ENCODE measurements at places on chromosomes 3 and 15.
A peak's percentile ranks its signal among the peaks of the same experiment; 100 is the strongest.

DNA sequence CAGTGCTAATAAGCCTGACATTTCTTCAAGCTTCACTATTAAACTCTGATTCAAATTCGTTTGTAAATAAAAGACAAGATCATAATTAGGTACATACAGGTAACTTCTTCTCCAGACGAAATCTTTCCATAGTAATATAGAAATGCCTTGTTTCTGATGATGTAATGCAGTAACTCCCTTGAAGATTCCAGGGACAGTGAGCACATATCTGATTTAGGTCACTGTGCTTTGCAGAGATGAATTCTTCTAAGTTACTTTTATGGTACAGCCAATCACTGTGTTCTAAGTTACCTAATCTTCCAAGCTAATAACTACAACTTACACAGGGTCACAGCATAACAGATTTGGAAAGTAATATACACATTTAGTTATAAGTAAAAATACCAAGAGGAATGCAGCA lies 27.6 kb downstream of the SLC4A7 start:
- no peak for DNase-seq

- DNase-seq = no peak
Observed at GRCh38 chr15:80835336-80835735, 56.2 kb downstream of the CEMIP start.

DNA sequence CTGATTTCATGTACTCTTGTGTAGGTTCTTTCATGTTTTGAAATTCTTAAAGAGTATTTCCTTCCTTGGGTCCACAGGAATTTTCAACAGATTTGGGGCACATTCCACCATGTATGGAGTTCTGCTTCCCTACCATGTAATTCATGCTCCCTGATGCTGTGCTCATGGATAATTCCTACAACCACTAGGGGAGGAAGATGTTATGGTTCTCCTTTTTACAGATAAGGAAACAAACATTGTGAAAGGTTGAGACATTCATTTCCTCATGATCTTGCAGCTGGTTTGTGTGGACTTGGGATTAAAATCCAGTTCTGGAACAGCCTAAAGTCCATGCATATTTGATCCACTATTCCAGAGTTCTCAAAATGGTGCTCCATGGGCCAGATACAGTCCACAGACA lies 174.9 kb upstream of the FRMD4B start:
- DNase-seq = no peak

GRCh38 chr3:180828723-180829408 lies 83.6 kb upstream of the FXR1 start:
- DNase-seq = no peak

DNA sequence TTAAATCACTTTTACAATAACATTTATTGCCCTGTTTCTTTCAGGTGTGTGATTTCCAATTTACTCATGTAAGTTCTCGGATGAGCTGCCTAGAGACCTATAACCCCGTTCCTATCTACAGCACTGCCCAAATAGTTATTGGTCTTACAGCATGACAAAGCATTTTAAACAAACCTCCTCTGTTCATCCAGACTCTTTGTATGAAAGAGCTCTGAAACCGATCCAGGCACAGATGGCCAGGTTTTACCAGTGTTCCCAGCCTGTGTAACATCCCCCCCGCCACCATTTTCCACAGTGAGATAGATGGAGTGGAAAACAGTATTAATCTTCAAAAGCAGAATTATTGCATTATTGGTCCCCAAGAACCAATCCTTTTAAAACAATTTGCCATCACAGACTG lies 59.0 kb upstream of the SPTSSB start:
- no peak for DNase-seq

GRCh38 chr15:51368751-51369450 lies 27.4 kb downstream of the GLDN start:
- DNase-seq = no peak

- no peak for DNase-seq
Observed at GRCh38 chr3:164416491-164417222, 661.6 kb downstream of the SI start.

DNA sequence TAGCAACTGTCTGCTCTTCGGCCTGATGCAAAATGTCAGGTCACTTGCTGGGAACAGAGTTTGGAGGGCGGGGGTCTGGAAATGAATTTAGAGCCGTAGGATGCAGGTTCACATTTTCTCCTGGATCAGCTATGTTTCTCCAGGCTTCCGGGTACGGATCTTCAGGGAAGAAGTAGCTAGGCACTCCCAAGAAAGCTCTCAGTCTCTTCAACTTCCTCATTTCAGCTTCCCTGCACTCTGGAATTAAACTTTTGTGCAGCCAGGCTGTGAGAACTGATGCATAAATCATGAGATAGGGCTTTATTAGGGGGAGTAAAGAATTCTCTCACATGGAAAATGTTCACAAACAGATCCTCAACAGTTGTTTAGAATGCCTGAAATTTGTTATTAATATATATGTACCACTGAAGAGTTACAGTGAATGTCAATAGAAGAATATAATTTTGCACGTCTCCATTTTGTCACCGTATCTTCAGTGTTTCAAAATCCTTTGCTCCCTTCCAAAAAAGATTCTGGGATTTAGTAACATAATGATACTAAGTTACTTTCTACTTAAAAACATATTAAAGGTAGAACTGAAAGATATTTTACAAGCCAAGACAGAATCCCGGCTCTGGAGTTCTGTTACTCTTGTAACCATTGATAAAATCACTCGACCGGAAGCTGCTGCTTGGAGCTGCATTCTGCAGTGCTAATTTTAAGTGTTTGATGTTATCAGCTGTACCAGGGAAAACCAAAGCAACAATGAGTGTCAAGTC lies 178.5 kb upstream of the P2RY1 start:
- DNase-seq = no peak

- no peak for DNase-seq
Observed at GRCh38 chr3:167166594-167167253, 213.4 kb downstream of the ZBBX start.

GRCh38 chr3:46895761-46896160 lies 18.2 kb downstream of the PTH1R start:
- no peak for DNase-seq

GRCh38 chr3:23663661-23664186 lies 142.0 kb upstream of the UBE2E1 start:
- DNase-seq = no peak

DNA sequence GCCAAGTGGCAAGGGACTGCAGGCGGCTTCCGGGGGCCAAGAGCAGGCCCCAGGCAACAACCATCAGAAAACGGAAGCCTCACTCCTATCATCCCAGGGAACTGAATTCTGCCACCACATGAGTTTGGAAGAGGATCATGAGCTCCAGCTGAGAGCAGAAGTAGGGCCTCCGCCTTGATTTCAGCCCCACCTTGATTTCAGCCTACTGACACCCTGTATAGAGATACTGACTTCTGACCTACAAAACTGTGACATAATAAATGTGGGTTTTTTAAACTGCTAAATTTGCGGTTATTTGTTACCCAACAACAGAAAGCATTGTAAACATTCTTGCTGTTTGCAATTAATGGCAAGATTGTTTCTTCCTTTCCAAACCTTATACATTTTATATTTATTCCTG lies 21.6 kb upstream of the RARRES1 start:
- no peak for DNase-seq

DNA sequence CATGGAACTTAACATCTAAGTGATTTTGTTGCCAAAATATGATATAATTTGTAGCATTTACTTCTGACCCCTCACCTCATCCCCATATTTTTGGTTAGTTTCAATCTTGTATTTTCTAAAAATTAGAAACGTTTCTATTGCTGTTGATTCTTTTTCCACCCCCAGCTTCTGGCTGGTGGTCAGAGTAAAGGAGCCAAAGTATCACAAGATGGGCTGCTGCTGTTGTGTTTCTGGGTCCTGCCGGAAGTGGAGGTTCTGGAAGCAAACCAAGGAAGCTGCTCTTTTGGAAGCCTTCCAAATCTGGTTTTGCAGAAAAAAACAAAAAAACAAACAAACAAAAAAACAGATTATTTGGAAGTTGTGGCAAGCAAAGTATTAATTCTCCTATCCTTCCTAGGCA lies 221.1 kb upstream of the P2RY1 start:
- DNase-seq = no peak

DNA sequence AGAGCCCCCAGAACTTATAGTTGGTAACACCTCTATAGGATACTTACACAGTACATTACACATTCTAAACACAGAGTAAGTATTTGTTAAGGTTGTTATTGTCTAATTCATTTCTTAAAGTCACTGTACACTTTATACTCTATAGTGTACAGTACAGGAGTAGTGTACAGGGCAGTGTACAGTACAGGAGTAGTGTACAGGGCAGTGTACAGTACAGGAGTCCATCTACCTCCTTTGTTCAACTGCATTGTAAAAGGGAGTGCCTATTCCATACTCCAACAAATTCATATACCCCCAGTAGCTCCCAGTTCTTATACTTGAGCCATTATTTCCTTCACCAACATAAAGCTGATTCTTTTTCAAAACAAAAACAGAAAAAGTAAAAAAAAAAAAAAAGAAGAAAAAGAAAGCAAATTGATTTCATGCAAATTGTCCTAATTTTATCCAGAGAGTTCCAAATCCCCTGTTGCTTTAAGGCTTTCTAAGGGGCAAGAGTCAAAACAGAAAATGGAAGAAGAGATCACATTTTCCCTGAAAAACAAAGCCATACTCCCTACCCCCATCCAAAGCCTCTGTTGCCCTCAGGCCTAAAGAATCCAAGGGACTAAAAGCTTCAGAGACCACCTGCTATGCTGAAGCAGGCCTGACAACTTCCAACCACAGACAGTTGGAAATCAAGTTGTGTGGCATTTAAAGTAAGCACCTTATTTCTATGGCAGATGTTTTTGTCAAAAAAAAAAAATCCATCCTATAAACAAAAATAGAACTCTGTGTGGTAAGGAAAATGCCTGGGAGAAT lies 125.6 kb downstream of the PLCH1 start:
- DNase-seq = no peak

DNA sequence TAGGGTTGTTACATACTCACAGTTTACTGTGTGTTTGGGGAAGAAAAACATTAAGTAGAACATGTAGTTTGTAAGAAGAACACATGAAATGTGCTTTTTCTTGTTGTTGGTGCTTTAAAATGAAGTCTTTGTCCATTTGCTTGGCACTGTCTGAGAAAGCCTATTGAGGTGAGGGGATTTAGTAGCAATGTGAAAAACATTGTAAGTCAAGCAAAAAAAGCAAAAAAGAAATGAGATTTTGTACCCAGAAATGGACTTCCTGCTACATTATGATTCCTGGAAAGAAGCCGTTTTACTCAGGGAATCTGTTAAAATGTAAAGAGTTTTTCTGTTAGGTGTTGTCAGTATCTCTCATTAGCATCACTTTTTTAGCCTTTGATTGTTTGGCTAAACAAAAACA lies 59.9 kb downstream of the KAT2B start:
- no peak for DNase-seq

GRCh38 chr3:194139071-194139813 lies 3.3 kb downstream of the HES1 start:
- DNase-seq = no peak

GRCh38 chr3:40753291-40753770 lies 228.6 kb downstream of the ZNF621 start:
- no peak for DNase-seq

- DNase-seq = peak; percentile 90
Observed at GRCh38 chr15:72231066-72231832, at the start of gene PKM. PKM (minus strand) TSS chr15:72231190; CDS start chr15:72219097, 12,093 bp downstream.

- DNase-seq = no peak
Observed at GRCh38 chr3:440826-441225, 244.3 kb downstream of the CHL1 start.

DNA sequence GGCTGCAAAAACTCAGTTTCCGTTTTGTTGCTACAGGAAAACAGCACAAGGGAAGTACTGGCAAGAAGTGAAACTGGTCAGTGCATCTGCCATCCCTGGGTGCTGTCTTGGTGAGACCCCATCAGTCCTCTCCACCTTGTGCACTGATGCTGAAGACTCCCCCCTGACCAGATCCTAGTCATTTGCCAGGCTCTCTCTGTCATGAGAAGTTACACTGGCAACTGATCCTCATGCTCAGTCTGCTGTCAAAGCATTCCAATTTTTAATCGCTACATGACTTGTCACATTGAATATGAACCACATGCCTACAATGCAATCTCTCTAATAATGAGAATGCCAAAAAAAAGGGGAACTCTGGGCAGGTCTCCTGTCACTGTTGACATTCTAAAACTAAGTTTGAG lies 296.5 kb downstream of the ZIC1 start:
- no peak for DNase-seq

DNA sequence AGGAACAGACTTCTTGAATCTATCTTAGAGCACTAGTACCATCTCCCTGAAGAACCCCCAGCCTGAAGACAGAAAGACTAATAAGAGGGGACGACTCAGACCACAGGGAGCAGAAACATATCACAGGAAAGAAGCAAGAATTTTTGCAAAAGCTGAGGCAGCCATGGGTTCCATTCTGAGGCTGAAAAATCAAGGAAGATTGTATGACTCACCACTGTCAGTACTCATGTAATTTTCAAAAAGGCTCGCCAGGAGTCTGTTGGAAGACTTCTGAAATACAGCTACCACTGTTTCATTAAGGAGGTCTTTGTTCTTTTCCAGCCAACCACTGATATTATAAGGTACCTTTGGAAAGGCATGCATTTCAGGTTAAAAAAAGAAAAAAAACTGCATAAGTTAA lies 47.5 kb downstream of the MYH15 start:
- no peak for DNase-seq

DNA sequence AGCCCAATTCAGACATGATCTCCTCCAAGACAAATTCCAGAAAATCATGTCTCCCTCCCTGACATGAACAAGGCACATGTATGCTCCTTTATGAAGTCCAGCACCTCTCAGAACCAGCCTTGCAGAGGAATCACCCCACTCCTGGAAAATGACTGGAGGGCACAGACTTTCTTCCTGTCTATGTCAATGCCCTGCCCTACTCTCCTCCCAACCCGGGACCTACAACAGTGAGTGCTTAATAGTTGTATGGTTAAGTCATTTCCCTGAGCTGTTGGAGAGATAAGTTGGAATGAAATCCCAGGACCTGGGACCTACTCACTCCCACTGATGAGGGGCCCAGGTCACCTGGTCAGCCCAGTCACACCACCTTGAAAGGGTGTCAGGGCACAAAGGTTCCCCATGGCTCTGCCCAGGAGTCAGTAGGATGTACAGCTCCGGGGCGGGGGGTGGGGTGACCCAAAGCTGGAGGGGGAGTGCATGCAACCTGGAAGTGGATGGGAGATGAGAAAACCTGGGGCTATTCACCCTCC lies 80.1 kb upstream of the HERC1 start:
- DNase-seq = no peak

- no peak for DNase-seq
Observed at GRCh38 chr3:169907476-169907875, 3.9 kb upstream of the SAMD7 start.

DNA sequence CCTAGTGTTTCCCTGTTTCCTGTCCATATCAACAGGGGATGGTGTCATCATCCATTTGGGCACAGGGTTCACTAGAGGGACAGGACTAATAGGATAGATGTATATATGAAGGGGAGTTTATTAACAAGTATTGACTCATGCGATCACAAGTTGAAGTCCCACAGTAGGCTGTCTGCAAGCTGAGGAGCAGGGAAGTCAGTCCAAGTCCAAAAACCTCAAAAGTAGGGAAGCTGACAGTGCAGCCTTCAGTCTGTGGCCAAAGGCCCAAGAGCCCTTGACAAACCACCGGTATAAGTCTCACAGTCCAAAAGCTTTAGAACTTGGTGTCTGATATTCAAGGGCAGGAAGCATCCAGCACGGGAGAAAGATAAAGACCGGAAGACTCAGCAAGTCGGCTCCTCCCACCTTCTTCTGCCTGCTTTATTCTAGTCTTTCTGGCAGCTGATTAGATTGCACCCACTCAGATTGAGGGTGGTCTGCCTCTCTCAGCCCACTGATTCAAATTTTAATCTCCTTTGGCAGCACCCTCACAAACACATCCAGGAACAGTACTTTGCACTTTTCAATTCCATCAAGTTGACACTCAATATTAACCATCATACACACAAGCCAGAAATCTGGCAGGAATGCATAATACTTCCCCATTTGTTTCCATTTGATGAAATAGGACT lies 43.4 kb downstream of the CD200 start:
- no peak for DNase-seq

Data from CD4-positive, alpha-beta memory T cell (primary cell).